ENCODE measurements at places on chromosomes 6 and 20.

- no peak for DNase-seq
Observed at GRCh38 chr6:166268431-166268830, 39.8 kb downstream of the PRR18 start.

DNA sequence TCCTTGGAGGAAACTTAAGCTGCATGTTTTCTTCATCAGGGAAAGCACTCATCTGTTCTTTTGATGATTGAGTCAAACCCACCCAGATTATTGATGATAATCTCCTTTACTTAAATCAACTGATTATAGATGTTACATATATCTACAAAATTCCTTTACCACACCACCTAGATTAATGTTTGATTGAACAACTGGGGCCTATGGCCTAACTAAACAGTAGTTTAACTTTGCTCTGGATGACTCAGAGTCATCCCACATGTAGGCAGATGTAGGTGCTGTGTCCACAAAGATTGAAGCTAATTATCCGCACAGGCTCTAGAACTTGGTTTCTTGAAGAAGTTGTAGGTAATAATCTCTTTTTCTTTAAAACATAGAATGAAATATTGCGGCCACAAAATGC, 42.2 kb downstream of the PKIB start:
- DNase-seq: no peak

- DNase-seq: no peak
Observed at GRCh38 chr6:105804424-105804823, 281.7 kb upstream of the PRDM1 start.

DNA sequence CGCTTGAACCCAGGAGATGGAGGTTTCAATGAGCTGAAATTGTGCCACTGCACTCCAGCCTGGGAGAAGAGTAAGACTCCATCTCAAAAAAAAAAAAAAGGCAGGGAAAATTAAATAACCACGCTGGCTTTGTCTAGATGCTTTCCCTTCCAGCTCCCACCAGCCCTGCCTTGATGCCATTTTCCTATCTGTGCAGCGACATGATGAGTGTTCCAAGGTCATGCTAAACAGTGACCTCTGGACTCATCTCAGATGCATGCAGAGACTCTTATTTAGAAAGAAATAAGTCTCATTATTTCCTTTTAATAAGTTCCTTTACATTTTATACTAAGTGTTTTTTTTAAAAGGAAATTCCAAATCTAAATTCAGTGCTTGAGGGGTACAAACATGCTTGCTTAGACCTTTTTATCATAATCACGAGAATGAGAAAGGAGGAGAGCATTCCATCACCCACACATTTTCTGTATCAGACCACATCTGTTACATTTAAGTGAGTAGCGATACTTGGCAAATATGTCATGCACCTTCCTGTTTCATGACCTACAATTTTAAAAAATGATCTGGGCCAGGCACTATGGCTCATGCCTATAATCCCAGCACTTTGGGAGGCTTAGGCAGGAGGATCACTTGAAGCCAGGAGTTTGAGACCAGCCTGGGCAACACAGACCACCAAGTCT, 101.1 kb upstream of the RREB1 start:
- DNase-seq: no peak

- DNase-seq: peak; percentile 56
Observed at GRCh38 chr6:90677440-90677839, 90.6 kb upstream of the MAP3K7 start.

DNA sequence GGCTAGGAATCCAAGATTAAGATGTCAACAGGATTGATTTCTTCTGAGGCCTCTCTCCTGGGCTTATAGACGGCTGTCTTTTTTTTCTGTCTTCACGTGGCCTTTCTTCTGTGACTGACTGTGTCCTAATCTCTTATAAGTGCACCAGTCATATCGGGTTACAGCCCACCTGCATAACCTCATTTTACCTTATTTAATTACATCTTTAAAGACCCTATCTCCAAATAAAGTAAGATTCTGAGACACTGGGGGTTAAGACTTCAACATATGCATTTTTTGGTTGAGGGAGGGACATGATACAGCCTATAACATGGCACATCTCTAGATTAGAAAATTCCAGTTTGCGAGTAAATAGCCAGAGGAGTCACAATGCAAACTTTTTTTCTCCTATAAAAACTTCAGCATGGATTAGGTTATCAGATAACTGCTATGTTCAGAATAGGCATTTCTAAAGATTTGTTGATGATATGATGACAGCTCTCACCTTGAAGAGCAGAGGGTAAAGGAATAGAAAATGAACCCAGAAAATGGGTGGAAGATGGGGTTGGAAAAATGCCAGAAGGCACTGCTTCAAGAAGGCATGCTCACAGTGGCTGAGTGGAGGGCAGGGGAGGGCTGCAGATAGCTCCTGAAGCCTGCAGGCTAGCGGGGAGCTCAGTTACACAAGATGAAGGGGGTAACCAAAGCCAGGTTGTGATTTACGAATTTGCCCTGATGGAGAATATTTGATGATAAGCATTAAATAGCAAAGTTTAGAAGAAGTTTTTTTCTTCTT, 8.7 kb upstream of the PDE7B start:
- no peak for DNase-seq

GRCh38 chr6:14339711-14340584, 222.4 kb downstream of the CD83 start:
- no peak for DNase-seq

Data from NCI-H1092 (cell line).